ENCODE measurements at places on chromosomes 2 and 18.

DNA sequence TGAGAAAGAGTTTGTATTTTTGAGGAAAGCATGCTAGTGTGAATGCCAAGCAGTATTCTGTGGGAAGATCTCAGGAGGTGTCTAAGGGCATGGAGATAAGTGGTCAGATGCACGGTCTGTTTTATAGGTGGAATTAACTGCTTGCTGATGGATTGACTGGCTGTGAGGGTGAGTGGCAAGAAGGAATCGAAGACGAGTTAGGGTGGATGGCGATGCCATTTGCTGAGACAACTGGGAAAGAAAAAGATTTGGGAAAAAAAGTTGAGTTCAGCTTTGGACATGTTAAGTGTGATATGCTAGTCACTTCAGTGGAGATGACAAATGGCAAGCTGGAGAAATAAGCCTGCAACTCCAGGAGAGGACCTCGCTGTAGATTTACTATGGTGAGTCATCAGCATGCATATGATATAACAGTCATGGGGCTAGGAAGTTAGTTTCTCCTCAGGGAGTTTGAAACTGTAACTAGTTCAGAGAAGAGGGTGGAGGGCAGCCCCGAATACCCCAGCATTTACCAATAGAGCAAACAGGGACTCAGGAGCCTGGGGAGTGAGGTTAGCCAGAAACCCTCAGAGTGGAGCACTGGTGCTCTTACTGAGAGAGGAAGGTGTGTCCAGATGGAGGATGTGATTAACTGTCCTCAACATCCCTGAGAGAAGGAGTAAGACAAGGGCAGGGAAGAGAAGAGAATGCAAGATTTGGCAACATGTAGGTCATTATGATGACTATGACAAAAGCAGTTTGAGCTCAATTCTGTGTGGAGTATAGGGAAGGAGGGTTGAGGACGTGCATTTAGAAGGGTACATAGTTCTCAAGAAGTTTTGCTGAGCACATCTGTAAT, 2.0 kb upstream of the HK2 start:
- no peak for DNase-seq

DNA sequence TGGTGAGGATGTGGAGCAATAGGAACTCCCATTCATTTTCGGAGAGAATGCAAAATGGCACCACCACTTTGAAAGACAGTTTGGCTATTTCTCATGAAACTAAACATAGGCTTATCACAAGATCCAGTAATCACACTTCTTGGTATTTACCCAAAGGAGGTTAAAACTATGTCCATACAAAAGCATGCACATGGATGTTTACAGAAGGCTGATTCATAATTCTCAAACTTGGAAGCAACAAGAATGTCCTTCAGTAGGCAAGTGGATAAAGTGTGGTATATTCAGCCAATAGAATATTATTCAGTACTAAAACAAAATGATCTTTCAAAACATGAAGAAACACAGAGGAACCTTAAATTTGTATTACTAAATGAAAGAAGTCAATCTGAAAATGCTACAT, 440.6 kb downstream of the FBXO15 start:
- DNase-seq: no peak

DNA sequence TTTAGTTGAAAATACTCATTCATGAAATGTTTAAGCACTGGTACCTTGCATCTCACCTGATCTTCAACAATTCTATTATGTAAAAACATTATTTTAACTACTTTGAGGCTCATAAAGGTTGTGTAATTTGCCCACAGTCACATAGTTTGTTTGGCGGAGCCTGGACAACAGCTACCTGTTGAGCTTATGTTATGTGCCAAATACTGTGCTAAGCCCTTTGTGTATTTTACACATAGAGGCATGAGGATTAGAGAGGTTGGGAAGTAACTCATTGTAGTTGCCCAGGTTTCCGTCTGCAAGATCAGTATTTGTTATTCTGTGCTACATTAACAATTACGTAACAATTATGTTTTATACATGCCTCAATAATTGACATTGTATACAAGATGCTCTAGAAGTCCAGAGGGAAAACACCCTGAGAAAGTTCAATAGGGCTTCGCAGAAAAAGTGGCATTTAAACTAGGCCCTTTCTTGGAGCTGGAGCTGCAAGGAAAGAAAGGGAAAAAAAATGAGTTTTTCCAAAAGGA, 80.4 kb downstream of the BOLA3 start:
- DNase-seq: no peak

DNA sequence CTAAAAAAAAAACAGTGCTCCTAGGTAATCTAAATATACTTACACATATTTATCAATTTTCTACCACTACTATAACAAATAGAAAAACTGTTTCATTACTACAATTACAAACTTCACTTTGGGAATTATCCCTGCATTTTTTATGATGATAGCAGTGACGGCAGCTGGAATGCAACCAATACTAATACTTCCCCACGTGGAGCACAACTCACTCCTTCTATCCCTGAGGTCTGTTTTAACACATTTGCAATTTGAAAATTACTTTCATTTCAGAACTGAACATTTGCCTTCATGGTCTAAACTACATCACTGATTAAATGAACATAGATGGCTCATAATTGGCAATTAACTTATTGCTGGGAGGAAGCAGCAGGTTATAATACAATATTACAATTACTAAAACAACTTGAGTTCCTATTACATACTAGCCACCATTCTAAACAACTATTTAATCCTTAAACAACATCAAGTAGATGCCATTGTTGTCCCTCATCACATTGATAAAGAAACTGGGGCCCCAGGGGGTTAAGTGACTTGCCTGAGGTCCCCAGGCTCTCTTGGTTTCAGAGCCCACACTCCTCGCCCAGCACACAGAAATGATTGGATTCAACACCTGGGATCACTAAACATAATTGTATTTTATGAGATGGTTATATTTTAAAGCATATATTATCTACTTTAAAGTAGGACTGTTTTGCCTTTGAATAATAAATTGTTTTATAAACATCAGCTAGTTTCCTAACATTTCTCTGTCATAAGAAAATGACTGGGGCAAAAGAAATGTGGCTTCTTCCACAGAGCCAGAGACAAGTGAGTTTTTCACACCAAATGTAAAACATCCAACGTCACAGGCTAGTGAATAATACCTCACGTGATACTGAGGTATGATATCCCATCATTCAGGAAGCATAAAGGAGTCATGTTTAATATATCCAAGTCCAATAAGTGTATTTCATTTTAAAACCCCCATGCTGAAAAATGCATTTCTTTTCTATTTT, 6.2 kb downstream of the COLEC12 start:
- no peak for DNase-seq

DNA sequence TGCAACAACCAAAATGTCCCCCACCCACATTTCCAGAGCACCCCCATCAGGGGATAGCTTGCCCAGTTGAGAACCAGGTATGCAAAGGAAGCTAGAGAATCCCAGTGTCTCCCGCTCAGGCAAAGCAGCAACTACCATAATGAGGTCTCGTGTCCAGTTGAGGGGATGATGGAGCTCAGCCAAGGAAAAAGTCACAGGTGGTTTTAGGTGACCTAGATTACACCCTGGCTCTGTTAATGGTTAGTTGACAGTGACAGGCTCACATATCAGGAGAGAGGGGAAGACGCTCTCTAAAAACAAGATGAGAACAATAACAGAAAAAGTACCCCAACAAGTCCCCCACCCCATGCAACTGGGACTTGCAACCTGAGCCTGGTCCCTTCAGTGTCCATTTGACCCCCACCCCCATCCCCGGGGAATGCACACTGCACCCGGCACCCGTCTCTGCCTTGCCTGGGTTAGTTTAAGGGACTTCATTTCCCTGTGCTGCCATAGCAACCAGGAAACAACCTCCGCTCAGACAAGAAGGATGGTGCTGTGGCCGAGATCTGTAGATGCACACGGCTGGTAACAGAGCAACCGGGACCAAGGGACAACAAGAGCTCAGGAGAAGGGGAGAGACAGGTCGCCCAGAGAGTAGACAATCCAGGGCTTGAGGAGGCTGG, at the start of gene KIAA2012:
TSS of gene KIAA2012 (plus strand) at position 519 of the 665 bp plus-strand sequence. CDS start 373 bp downstream, outside the sequence.
- no peak for DNase-seq

GRCh38 chr18:2572171-2572569, 813 bp downstream of the NDC80 start:
- DNase-seq: no peak

- DNase-seq: no peak
These were observed 180.0 kb downstream of the TCF4 start for GRCh38 chr18:55407774-55408535.

GRCh38 chr18:8661754-8662559, 43.4 kb upstream of the MTCL1 start:
- no peak for DNase-seq

Measured in GM12891 (cell line).